ENCODE measurements at places on chromosomes 1 and 21. TPM values are rescaled to one million over a fixed set of nuclear protein-coding genes. Genes with fewer than 3 reads are reported as not detected.

Gene SIM2
- total RNA-seq, result not detected

Gene CLCA4
- not detected for total RNA-seq

Gene HES3
- not detected for total RNA-seq

Gene RCSD1
- total RNA-seq, result not detected

Gene C1orf216
- 31.0 TPM for total RNA-seq

Data from melanocyte of skin (primary cell).